ENCODE measurements at places on chromosomes 1 and 21. TPM values are rescaled to one million over a fixed set of nuclear protein-coding genes. Genes with fewer than 3 reads are reported as not detected.

The SORT1 gene
- total RNA-seq: 22.0 TPM

The GNAT2 gene
- 0.14 TPM for total RNA-seq

The E2F2 gene
- 2.1 TPM for total RNA-seq

The C8B gene
- not detected for total RNA-seq

The CHIT1 gene
- not detected for total RNA-seq

The ABCA4 gene
- 0.42 TPM for total RNA-seq

The EGLN1 gene
- 21.6 TPM for total RNA-seq

The POLR3GL gene
- 14.2 TPM for total RNA-seq

The TEKT2 gene
- 0.65 TPM for total RNA-seq

The SAMD13 gene
- 1.3 TPM for total RNA-seq

The PLA2G5 gene
- not detected for total RNA-seq

The RGS8 gene
- total RNA-seq: not detected

The VHLL gene
- total RNA-seq: not detected

The FAM177B gene
- not detected for total RNA-seq
